CD8-positive, alpha-beta T cell (primary cell): ENCODE measurements at places on chromosomes 13 and 19.

DNA sequence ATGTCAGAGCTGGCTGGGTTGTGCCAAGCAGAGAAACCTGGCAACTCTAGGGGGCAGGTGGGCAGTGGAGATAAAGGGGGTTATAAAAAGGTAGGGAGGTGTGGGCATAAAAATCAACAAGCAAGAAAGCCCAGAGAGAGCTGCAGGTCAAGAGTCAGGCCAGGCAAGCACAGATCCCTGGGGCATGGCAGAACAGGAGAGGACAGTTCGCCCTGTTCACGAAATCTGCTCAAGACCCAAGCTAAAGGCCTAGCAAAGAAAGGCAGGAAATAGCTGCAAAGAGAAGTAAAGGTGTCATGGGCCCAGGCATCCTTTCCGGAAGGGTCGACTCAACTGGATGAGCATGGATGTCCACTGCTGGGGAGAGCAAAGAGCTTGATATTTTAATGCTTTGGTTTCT, 3.4 kb downstream of the MBNL2 start:
- no peak for DNase-seq

- no peak for DNase-seq
These were observed 4.9 kb upstream of the TFDP1 start for GRCh38 chr13:113579686-113580085.

DNA sequence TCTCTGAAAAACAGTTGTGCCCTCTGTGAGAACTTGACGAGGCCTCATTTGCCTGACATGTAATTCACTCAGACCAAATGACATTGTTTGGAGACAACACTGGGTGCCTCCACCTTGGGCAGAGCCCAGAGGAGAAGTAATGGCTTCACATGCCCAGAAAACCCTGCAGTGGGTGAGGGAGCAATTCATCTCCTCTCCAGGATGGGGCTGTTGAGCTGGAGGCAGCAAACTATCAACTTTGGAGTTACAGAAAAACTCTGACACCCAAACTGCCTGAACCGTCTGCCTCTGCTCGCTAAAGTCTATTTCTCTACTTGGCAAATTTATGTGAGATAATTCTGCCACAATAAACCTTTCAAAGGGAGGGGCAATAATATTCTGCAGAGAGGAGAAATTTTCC, 146.9 kb downstream of the DCLK1 start:
- DNase-seq, result no peak

DNA sequence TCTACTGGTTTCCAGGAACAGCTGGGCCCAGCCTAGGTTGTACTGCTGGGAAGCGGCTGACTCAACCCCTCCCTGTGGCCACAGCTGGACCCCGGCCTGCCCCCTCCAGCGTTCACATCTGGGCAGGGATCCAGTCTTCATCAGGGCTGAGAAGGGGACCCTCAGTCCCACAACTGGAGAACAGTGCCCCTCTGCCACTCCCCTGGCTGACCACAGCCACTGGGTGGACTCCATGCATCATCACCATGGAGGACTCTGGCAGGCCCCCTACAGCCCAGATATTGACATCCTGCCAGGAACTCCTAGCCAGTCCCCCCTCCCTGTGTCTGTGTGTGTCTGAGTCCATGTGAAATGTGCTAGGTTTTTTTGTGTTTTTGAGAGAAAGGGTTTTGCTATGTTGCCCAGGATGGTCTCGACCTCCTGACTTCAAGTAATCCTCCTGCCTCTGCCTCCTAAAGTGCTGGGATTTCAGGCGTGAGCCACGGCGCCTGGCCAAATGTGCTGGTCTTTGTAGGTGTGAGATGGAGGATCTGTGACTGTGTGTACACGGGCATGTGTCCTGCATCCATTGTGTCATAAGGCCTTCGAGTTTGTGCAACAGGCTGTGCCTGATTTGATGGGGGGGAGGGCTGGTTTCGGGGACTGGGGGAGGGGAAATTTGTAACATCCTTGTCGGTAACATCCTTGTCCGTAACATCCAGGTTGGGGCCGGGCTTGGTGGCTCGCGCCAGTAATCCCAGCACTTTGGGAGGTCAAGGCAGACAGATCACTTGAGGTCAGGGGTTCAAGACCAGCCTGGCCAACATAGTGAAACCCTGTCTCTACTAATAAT, 4.0 kb upstream of the HOOK2 start:
- DNase-seq, result no peak

DNA sequence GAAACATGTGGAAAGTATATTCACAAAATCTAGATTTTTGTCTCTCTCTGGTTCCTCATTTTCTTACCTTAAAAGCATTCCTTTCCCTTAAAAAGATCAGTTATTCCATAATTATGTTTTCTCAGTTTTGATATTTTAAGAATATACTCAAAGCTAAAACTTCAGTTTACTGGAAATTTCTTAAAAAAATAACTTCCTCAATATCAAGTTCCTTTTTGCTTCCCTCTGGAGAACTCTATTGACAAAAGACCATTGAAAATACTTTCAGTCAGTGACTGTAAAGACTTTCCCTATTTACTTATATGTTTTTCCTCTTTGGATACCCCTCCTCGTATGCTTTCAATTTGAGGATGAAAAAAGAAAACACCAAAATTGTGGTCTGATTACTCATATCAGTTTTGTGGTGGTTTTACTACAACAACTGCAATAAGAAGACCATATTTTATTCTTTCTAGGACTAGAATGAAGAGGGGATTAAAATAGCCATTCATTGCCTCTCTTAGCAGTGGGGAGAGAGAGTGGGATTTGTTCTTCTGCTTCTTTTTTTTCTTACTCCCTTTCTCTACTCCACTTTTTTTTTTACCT, 113.2 kb downstream of the ESD start:
- DNase-seq, result no peak

- DNase-seq, result no peak
These were observed 8.5 kb downstream of the DBP start for GRCh38 chr19:48628486-48629296.

DNA sequence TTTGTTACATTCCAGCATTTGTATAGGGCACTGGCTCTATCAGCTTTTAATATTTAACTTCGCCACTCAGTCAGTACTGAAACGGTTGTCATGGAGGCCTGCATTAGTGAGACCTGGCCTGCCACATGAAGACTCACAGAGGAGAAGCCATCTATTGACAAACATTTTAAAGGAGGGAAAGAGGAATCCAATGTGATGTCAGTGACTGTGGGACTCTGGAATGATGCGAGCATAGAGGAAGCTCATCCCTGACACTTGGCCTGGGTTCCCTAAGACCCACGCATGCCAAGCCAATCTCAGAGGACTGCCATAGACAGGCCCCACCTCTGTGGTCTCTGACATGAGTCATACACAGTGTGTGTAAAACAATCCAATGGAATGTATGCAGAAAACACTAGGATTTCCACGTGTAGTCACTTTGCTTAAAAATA, 7.9 kb upstream of the DPY19L3 start:
- DNase-seq, result no peak

GRCh38 chr13:95212983-95213850, 88.0 kb downstream of the ABCC4 start:
- DNase-seq, result no peak

- DNase-seq, result no peak
These were observed 903.4 kb upstream of the SLC10A2 start for GRCh38 chr13:103969520-103970050.

DNA sequence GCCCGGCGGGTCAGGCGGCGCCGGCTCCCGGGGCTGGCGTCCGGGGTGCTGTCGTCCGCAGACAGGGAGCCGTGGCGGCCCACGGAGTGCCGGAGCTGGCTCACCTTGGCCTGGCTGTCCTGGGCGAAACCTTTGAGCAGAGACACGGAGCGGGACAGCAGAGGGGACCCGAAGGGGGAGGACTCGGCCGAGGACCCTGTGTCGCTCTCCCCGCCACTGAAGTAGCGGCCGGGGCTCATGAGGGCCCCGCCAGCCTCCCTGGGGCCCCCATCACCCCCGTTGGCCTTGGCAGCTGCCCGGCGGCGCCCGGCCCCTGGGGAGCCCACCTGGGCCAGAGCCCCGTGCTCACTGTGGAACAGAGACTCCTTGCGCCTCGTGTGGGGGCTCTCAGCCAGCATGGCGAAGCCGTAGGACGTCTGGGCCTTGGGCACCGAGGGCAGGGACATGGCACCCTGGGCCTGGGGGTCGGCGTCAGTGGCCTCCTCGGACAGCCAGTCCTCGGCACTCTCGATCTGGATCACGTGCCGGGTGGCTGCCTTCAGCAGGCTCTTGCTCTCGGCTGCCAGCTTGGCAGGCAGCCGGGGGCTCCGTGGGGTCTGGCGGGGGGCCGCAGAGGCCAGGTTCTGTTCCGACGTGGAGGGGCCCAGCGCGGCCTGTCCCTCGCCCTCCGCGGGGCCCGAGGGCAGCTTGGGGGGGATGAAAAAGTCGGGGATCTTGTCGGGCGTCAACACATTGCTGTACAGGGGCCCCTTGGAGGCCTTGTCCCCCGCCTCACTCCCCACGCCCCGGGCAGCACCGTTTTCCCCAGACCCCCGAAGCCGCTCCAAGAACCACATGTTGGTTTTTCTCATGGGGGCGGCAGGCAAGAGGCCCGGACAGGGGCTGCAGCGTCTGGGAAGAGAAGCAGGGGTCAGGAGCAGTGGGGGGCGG, 1.2 kb downstream of the C2CD4C start:
- no peak for DNase-seq

- no peak for DNase-seq
These were observed 26.4 kb downstream of the C13orf46 start for GRCh38 chr13:113947311-113948033.

DNA sequence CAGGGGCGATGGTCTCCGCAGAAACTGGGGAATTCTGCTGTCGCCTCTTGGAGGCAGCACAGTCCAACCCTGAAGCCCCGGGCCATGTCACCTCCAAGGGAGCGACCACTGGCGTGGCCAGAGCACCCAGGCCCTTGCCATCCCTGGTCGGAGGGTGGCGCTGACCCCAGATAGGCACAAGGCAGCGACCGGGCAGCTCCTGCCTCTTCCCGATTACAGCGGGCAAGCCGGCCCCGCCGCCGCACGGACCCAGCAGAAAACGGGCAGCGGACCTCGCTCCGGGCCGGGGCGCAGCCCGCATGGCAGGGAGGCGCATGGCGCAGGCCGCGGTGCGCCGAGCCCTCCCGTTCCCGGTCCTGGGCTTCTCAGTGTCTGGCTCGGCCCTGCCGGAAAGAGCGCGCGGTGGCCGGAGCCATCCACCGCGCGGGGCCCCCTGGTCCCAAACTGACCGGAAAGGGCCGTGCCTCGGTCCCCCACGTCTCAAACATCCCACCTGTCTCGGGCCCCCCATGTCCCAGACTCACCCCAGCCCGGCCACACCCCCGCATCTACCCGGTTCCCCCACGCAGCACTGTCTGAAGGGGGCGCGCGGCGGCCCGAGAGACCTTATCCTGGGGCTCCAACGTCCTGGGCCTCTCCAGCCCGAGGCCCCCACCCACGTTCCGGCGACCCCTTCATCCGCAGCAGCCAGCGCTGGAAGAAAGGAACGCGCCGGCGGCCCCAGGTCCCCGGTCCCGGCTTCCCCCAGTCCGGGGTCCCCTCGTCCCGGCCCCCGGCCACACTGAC, 727 bp downstream of the CERS1 start:
- no peak for DNase-seq

DNA sequence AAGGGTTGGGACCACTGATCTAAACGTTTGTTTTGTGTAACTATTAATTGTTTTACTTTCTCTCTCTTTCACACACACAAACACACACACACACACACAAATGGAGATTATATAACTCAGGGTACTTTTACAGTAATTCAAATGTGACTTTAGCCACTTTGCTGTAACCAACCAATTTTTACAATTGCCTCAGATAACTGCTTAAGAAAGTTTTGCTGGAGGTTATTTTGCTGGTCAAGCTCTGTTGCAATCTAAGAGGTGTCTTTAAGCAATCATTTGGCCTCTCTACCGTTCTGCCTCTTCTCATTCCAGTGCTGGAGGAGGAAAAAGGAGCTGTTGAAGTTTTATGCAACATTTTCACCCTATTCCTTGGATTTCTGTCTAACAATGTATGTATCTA, 63.0 kb downstream of the TBC1D4 start:
- DNase-seq, result no peak

DNA sequence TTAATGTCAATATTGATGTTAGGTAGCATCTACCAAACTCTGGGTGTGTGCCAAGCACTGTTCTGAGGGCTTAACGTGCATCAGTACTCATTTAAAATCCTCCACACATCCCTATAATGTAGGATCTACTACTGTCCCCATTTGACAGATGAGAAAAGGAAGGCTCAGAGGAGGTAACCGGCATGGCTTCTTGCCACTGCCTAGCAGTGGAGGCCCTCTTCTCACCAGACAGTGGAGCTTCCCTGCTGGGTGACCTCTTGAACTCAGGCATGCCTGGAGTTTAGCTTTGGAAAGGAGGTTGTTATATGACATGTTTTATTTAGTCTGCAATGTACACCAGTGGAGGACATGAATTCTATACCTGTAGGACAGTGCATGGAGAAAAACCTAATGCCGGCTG, 2.1 kb downstream of the SPATA13 start:
- DNase-seq, result no peak

GRCh38 chr19:41745756-41746155, 9.6 kb upstream of the CEACAM6 start:
- DNase-seq, result no peak

- no peak for DNase-seq
These were observed 11.9 kb upstream of the SULT2B1 start for GRCh38 chr19:48540110-48540509.
